ENCODE measurements at places on chromosomes 13 and 19.

DNA sequence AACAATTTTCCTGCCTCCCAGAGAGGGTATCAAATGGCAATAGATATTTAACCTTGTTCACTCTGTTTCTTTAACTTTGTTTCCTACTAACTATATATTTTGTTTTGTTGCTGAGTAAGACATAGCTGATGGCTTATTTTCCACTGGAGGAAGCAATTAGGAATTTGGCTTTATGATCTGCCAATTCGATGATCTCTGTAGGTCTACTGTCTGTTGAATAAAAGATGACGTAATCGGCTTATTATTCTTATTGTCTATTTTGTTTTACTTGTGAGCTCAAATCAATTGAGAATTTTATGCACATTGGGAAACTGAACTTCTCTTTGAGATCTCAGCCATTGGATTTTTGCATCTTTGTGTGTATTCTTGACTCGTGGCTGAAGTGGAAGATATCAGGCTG lies 862.6 kb downstream of the EFNB2 start:
- no peak for DNase-seq

DNA sequence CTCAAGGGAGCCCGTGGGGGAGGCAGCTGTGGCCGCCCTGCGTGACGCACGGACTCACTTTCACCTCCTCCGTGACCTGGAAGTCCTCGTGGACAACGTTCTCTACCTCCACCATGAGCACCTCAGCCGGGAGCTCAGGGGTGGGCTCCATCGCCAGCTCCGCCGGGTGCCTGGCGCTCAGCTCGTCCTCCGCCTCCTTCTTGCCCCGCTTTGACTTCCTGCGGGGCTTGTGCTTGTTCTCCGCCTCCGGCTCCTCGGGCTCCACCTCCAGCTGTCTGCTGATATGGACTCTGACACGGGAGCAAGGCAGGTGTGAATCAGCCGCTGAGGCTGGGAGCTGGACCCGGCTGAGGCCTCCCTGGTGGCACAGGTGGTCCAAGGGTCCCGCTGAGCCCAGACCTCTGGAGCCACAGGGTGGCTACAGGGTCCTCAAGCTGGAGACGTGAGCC lies 8.2 kb downstream of the LONP1 start:
- DNase-seq = no peak

DNA sequence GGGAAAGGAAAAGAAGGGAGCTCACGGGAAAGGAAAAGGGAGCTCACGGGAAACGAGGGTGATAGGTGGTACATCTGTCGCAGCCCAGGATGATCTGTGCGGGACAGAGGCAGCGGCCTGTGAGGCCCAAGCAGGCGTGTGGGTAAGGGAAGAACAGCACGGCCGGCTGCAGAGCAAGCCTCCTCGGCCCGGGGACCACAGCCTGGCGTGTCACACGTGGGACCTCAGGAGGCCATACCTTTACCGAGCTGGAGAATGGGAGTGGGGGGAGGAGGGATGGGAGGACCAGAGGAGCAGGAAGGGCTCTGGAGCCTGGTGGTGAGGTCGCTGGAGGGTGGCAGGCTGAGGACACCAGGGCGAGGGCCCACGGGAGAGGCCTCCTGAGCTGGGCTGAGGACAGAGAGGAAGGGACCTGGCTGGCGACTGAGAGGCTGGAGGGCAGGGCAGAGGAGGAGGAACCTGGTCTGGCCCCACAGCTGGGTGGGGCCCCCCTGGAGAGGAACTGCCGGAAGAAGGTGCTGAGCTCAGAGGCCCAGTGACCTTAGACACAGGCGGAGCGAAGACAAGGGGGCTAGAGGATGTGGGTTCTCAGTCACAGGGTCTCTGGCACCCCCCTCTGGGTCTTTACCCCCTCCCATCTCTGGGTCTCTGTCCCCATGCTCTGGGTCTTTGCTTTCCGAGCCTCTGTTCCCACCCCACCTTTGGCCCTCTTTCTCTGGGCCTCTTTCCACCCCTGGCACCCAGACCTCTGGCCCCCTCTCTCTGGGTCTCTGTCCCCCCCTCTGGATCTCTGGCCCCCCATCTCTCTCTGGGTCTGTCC lies 2.9 kb upstream of the FTL start:
- no peak for DNase-seq

- DNase-seq = no peak
Observed at GRCh38 chr13:44872751-44873150, 116.5 kb downstream of the NUFIP1 start.

- no peak for DNase-seq
Observed at GRCh38 chr19:20162821-20163220, 4.2 kb upstream of the ZNF486 start.

DNA sequence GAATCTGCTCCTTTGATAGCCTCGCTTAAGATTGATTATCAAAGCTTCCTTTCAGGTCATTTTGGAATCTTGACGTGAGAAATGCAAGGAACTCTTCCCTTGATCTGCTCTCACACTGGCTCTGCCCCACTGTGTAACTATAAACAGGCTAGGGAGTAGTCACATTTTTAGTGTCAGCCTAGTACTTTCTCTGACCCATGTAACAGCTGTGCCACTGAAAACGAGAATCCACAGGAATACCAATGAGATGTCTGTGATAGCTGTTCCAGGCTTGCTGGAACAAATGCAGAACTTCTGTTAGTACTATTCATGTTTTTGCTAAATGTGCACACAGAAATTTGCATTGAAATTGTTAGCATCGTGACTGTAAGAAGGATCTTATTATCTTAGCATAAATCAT lies 221.3 kb downstream of the MYO16 start:
- no peak for DNase-seq

Measured in NCI-H2081 (cell line).